ENCODE measurements at places on chromosomes 4 and X. TPM values are rescaled to one million over a fixed set of nuclear protein-coding genes. Genes with fewer than 3 reads are reported as not detected.

DNA sequence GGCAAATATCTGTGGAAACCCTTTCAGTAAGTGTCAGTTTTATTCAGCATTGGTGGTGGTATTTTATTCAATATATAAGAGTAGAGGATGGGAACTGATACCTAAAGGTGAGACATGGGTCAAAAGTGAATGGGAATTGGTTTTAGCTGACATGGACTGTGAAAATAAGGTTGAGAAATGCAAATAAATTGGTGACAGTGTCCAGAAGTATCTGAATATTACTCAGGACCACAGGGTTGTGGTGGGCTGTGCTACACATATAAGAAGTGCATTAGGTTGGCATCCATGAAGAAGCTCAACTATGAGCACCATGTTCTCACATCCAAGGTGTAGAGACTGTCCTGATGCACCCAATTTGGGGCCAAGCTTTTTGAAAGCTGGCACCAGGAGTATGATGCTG is 45.0 kb downstream of the ETDC start:
- H3K27ac ChIP-seq: no peak overlapping the region
- no peaks in the 10 kb centered on the region for H3K36me3 ChIP-seq
- H3K4me1 ChIP-seq: no peaks in the 10 kb centered on the region
- H3K4me3 ChIP-seq: no peak overlapping the region

GRCh38 chr4:121665371-121665770 is 31.4 kb downstream of the ANXA5 start:
- no peak for DNase-seq
- no peak overlapping the region for H3K4me3 ChIP-seq
- H3K27me3 ChIP-seq: no peaks in the 10 kb centered on the region
- no peaks in the 10 kb centered on the region for H3K36me3 ChIP-seq
- no peak overlapping the region for H3K27ac ChIP-seq
- no peaks in the 10 kb centered on the region for H3K4me1 ChIP-seq

Gene IL3RA
- total RNA-seq: 7.2 TPM

DNA sequence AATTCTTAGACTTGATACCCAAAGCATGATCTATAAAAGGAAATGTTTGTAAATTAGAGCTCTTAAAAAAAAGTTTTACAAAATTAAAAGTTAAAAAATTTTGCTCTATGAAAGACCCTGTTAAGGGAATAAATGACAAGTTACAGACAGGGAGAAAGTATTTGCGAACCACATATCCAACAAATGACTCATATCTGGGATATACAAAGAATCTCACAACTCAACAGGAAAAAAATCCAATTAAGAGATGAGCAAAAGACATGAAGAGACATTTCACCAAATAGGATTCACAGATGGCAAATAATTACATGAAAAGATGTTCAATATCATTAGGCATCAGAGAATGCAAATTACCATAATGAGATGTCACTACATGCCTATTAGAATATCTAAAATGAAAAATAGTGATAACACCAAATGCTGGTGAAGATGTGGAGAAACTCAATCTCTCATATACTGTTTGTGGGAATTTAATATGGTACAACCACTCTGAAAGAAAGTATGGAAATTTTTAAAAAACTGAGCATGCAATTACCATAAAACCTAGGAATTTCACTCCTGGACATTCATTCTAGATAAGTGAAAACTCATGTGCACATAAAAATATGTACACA is 100.8 kb upstream of the EOLA2 start:
- no peak overlapping the region for H3K27ac ChIP-seq
- H3K4me1 ChIP-seq: no peaks in the 10 kb centered on the region
- no peak overlapping the region for H3K4me3 ChIP-seq
- no peaks in the 10 kb centered on the region for H3K36me3 ChIP-seq

- no peaks in the 10 kb centered on the region for H3K27me3 ChIP-seq
- no peaks in the 10 kb centered on the region for H3K4me1 ChIP-seq
- no peak overlapping the region for H3K4me3 ChIP-seq
- H3K36me3 ChIP-seq: no peaks in the 10 kb centered on the region
- H3K27ac ChIP-seq: no peak overlapping the region
- no peak for DNase-seq
Observed at GRCh38 chr4:48687313-48688051, 92.6 kb downstream of the FRYL start.

DNA sequence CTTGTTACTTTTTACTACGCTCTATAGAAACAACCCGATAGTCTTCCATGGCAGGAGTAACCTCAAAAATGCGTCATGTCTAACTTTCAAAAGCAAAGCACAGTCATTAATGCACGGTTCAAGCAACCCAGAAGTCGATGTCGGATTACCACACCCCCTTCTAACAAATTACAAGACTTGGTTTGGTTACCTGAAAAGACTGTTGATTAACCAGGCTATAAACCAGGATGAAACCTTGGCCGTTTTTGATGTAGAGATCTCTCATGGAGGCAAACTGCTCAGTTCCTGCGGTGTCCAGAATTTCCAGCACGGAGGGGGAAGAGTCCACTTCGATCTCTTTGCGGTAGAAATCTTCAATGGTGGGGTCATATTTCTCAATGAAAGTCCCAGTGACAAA is 2.4 kb downstream of the RAP2C start:
- no peak for DNase-seq
- peak overlapping the region; percentile 65 for H3K4me3 ChIP-seq
- no peaks in the 10 kb centered on the region for H3K4me1 ChIP-seq
- H3K27ac ChIP-seq: peak overlapping the region; percentile 91
- H3K27me3 ChIP-seq: no peaks in the 10 kb centered on the region

Gene PHKA1
- total RNA-seq: 12.4 TPM

- H3K27ac ChIP-seq: no peak overlapping the region
- no peaks in the 10 kb centered on the region for H3K4me1 ChIP-seq
- no peak overlapping the region for H3K4me3 ChIP-seq
- H3K27me3 ChIP-seq: no peaks in the 10 kb centered on the region
- H3K36me3 ChIP-seq: no peaks in the 10 kb centered on the region
Observed at GRCh38 chr4:25174674-25175073, 14.4 kb upstream of the SEPSECS start.

Gene NKRF
- total RNA-seq: 6.9 TPM

DNA sequence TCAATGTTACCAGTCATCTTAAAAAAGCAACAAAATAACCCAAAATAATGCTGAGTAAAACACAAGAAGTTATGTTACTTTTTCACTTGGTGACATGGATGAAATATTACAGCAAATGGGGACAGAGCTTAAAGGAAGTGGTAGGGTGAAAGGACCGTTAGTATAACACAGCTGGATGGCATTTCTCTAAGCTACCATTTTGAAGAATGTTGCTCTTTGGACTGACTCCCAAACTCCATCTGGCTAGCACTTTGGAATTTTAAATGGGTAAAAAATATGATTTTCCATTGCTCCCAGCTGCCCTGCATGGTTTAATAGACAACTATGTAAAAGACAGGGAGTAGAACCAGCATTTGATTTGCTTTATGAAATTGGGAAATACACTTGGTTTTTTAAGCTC is 27.6 kb downstream of the CLCN5 start:
- H3K36me3 ChIP-seq: no peaks in the 10 kb centered on the region
- no peaks in the 10 kb centered on the region for H3K4me1 ChIP-seq
- no peaks in the 10 kb centered on the region for H3K27me3 ChIP-seq
- H3K27ac ChIP-seq: no peak overlapping the region

GRCh38 chrX:111886678-111887077 is 10.7 kb downstream of the TRPC5OS start:
- H3K27me3 ChIP-seq: no peaks in the 10 kb centered on the region
- H3K4me1 ChIP-seq: no peaks in the 10 kb centered on the region
- no peaks in the 10 kb centered on the region for H3K36me3 ChIP-seq

Gene CLIC2
- 2.4 TPM for total RNA-seq

Gene GLRB
- 12.7 TPM for total RNA-seq

DNA sequence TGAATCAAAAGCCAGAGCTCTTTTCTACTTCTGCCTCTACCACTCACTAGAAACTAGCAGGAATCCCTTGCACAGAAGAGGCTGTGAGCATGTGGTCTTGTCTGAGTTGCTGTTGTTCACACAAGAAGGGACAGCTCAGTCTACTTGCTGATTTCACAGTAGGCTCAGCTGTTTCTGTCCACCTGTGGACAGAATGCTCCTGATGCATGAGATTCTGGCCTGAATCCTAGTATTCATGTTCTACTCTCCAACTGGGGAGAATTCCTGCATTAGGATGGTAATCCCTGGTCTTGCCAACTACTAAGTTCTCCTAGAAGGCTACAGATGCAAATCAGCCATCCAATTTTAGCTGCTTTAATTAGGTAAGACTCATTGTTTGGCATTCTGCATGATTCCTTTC is 112.8 kb downstream of the PPA2 start:
- no peaks in the 10 kb centered on the region for H3K27me3 ChIP-seq
- no peak for DNase-seq
- no peaks in the 10 kb centered on the region for H3K4me1 ChIP-seq
- no peaks in the 10 kb centered on the region for H3K36me3 ChIP-seq
- no peak overlapping the region for H3K27ac ChIP-seq
- no peak overlapping the region for H3K4me3 ChIP-seq

GRCh38 chr4:16264798-16265197 is 38.5 kb upstream of the TAPT1 start:
- H3K36me3 ChIP-seq: no peaks in the 10 kb centered on the region
- H3K4me1 ChIP-seq: no peaks in the 10 kb centered on the region
- H3K4me3 ChIP-seq: no peak overlapping the region
- no peak overlapping the region for H3K27ac ChIP-seq
- no peaks in the 10 kb centered on the region for H3K27me3 ChIP-seq
- no peak for DNase-seq

Gene GPC4
- 8.0 TPM for total RNA-seq

GRCh38 chr4:124183926-124184325 is 528.6 kb downstream of the ANKRD50 start:
- H3K27me3 ChIP-seq: no peaks in the 10 kb centered on the region
- H3K36me3 ChIP-seq: no peaks in the 10 kb centered on the region
- no peak overlapping the region for H3K4me3 ChIP-seq
- H3K27ac ChIP-seq: no peak overlapping the region

GRCh38 chr4:55939421-55939820 is 9.3 kb upstream of the CEP135 start:
- no peak for DNase-seq
- no peaks in the 10 kb centered on the region for H3K27me3 ChIP-seq
- H3K36me3 ChIP-seq: no peaks in the 10 kb centered on the region
- H3K4me3 ChIP-seq: no peak overlapping the region
- H3K27ac ChIP-seq: no peak overlapping the region

DNA sequence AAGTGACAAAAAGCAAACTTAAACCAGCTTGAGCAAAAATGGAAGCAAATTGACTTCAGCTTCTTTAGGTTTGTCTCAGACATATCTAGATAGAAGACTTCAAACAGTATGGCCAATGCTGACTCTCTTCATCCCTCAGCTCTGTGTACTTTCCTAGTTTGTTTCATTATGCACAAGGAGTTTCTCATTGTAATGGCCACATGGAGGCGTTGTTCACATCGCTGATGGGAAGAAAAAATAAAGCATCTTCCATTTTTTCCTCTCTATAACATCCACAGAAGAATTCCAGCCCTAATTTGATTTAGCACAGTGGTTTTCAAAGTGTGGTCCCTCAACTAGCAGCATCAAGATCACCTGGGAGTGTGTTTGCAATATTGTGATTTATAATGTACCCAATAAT is 397.5 kb upstream of the PRKX start:
- DNase-seq: no peak
- no peak overlapping the region for H3K27ac ChIP-seq
- H3K36me3 ChIP-seq: no peaks in the 10 kb centered on the region

Gene SMARCA1
- total RNA-seq: 41.9 TPM

- H3K27me3 ChIP-seq: no peaks in the 10 kb centered on the region
- no peaks in the 10 kb centered on the region for H3K36me3 ChIP-seq
- H3K27ac ChIP-seq: no peak overlapping the region
- DNase-seq: no peak
Observed at GRCh38 chr4:183405303-183405702, 39.1 kb upstream of the CDKN2AIP start.

Gene SAGE1
- total RNA-seq: not detected

Gene ASB11
- 0.46 TPM for total RNA-seq

- H3K4me1 ChIP-seq: no peaks in the 10 kb centered on the region
- no peak for DNase-seq
- no peak overlapping the region for H3K4me3 ChIP-seq
- H3K27ac ChIP-seq: no peak overlapping the region
- no peaks in the 10 kb centered on the region for H3K27me3 ChIP-seq
Observed at GRCh38 chrX:38768079-38768478, 33.2 kb upstream of the MID1IP1 start.

Gene CXCR3
- total RNA-seq: 1.1 TPM

Gene CDKL2
- total RNA-seq: not detected

DNA sequence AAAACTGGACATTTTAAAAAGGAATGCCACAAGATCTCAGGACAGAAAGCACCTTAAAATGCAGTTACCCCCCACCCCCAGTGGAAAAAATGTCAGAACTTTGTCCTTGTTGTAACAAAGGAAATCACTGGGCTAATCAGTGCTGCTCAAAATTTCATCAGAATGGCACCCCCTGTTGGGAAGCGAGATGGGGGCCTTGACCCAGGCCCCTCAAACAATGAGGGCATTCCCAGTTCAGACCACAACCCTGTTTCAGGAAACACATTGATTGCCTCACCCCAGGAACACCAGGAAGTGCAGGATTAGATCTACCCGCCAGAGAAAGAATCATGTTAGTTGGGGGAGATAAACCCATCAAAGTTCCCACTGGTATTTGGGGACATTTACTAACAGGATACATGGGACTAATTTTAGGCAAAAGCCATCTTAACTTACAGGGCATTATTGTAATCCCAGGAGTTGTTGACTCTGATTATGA is 16.4 kb downstream of the SPIN2B start:
- no peaks in the 10 kb centered on the region for H3K4me1 ChIP-seq
- no peaks in the 10 kb centered on the region for H3K27me3 ChIP-seq
- no peak for DNase-seq
- H3K4me3 ChIP-seq: no peak overlapping the region
- H3K36me3 ChIP-seq: no peaks in the 10 kb centered on the region

DNA sequence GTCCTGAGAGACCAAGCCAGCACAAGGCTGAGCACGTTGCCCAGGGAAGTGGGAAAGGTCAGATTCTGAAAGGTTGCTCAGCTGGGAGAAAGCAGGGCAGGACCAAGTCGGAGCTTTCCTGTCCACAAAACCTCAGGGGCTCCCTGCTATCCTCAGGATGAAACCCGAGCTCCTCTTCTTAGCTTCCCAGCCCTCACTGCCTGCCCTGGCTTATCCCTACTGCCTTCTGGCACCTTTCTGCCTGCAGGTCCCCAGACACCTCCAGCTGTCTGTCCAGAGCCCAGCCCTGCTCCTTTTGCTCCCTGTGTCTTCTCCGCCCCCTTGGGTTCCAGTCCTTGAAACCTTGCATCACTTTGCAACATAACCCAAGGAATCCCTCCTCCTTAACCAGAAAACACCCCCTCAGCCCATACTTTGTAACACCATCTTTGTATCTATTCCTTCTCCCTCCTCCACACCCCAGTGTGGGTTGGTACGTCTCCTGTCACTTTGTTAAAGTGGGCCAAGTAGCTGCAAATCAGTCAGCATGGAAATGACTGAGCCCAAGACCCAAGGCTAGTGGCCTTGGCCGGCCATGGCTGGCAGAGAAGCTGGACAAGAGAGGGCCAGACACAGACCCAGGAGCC is 20.0 kb upstream of the PRRG3 start:
- no peak overlapping the region for H3K4me3 ChIP-seq
- no peak overlapping the region for H3K27ac ChIP-seq
- H3K36me3 ChIP-seq: no peaks in the 10 kb centered on the region
- no peaks in the 10 kb centered on the region for H3K27me3 ChIP-seq
- DNase-seq: no peak
